ENCODE measurements at places on chromosomes 4 and X. TPM values are rescaled to one million over a fixed set of nuclear protein-coding genes. Genes with fewer than 3 reads are reported as not detected.

The NUP62CL gene
- not detected for total RNA-seq

The LDB2 gene
- 10.2 TPM for total RNA-seq

The EREG gene
- total RNA-seq, result 126 TPM

The PABPC1L2A gene
- total RNA-seq, result not detected

The PLRG1 gene
- 64.1 TPM for total RNA-seq

The RADX gene
- 2.7 TPM for total RNA-seq

The SHOX gene
- total RNA-seq, result not detected

The CXCL5 gene
- 10.9 TPM for total RNA-seq

The GALNTL6 gene
- total RNA-seq, result not detected

The CLDN34 gene
- total RNA-seq, result not detected

The UVSSA gene
- 6.5 TPM for total RNA-seq

The MAGEA4 gene
- not detected for total RNA-seq

The TCEAL3 gene
- 10.8 TPM for total RNA-seq

The USP27X gene
- total RNA-seq, result 2.6 TPM

The LNX1 gene
- 1.0 TPM for total RNA-seq

The TMLHE gene
- 7.8 TPM for total RNA-seq

The LRCH2 gene
- 21.7 TPM for total RNA-seq

The RASSF6 gene
- total RNA-seq, result not detected

The EDNRA gene
- 14.9 TPM for total RNA-seq
